Right renal pelvis (tissue), 4 donors: ENCODE measurements at places on chromosomes 3 and 15. TPM values are rescaled to one million over a fixed set of nuclear protein-coding genes. Genes with fewer than 3 reads are reported as not detected.

DNA sequence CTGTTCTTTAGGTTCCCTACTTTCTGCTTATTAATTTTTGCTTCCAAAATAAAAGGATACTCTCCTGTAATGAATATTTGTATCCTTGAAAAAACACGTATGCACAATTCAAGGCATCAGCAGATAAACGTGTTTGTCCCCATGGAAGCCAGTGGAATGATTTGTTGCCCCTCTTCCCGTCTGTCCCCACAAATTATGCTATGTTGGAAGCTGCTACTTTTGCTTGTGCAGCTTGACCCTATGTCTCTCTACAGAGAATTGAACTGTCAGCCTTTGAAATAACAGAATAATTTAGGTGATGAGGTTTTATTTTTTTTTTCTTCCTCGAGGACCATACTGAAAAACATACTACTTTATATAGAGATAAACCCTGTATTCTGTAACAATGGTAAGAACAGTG lies 401.5 kb upstream of the GOLIM4 start:
- DNase-seq = no peak

DNA sequence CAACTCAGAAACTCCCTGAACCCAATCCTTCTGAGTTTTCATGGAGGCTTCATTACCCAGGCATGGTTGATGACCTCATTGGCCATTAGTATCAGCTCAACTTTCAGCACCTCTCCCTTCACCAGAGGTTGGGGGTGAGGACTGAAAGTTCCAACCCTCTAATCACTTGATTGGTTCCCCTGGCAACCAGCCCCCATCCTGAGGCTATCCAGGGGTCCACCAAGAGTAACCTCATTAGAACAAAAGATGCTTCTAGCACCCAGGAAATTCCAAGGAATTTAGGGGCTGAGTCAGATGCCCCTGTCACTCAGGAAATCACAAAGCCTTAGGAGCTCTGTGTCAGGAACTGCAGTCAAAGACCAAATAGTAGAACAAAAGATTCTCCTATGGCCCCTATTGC lies 43.8 kb downstream of the ADAMTSL3 start:
- DNase-seq = no peak

DNA sequence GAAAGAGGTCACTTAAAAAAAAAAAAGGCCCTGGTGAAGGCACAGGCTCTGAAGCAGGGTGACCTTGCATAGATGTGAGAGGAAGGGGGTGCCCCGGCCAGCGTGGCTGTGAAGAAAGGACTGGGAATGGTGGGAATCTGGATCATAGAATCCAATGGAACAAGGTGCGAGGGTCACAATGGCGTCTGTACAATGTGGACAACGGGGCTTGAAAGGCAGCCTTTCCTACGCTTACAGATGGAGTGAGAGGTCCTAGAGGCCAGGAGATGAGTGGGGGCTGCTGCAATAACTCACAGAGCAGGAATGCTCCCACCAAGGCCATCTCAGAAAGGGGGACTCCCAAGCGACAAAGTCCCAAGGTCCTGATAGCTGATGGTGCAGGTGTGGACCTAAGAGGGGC lies 162.2 kb downstream of the ATP10A start:
- no peak for DNase-seq

- DNase-seq = no peak
Measured at GRCh38 chr15:34847598-34847997, 52.2 kb upstream of the ACTC1 start.

GRCh38 chr15:62649793-62650420 lies 392.6 kb upstream of the TPM1 start:
- no peak for DNase-seq

- DNase-seq = no peak
Measured at GRCh38 chr15:66226736-66227135, 26.8 kb downstream of the MEGF11 start.

GRCh38 chr3:34782871-34783270 lies 856.5 kb upstream of the ARPP21 start:
- DNase-seq = no peak

- no peak for DNase-seq
Measured at GRCh38 chr3:143002083-143002712, 828 bp downstream of the U2SURP start.

GRCh38 chr3:134404366-134404885 lies 30.2 kb upstream of the AMOTL2 start:
- DNase-seq = no peak

DNA sequence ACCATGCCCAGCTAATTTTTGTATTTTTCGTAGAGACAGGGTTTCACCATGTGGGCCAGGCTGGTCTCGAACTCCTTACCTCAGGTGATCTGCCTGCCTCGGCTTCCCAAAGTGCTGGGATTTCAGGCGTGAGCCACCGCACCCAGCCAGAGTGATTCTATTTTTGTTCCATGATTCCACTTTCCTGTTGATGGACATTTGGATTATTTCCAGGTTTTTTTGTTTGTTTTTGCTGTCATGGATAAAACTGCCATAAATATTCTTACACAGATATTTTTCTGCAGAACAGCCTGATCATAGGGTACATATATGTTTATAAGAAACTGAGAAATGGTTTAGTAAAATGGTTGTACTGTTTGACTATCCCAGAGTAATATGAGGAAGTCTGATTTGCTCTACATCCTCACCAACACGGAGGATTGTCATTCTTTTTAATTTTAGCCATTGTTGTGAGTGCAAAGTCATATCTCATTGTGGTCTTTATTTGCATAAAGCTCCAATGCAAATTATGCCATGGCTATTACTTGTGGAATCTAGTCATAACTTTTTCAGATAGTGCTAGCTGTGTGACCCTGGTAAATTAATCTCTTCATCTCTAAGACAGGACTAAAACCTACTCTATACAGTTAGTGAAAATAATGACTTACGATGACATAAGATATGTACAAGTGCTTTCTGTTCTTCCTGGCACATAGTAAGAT lies 42.7 kb downstream of the MAP6D1 start:
- no peak for DNase-seq

GRCh38 chr3:99753268-99753975 lies 64.2 kb upstream of the CMSS1 start:
- DNase-seq = peak; percentile 55

Gene ARPIN
- polyA plus RNA-seq = 29.2 TPM

Gene UROC1
- polyA plus RNA-seq = 0.07 TPM

Gene SH3GL3
- polyA plus RNA-seq = 9.3 TPM

Gene SLC9C1
- 0.73 TPM for polyA plus RNA-seq
